Activated T-helper 17 cell treated with anti-CD3 and anti-CD28 coated beads, Interleukin-2, amount 50 U/mL, for 72 hours (primary cell): ENCODE measurements at places on chromosomes 5 and 9.

GRCh38 chr9:97905228-97905627 is 17.1 kb downstream of the TRMO start:
- ATAC-seq = peak; percentile 65

DNA sequence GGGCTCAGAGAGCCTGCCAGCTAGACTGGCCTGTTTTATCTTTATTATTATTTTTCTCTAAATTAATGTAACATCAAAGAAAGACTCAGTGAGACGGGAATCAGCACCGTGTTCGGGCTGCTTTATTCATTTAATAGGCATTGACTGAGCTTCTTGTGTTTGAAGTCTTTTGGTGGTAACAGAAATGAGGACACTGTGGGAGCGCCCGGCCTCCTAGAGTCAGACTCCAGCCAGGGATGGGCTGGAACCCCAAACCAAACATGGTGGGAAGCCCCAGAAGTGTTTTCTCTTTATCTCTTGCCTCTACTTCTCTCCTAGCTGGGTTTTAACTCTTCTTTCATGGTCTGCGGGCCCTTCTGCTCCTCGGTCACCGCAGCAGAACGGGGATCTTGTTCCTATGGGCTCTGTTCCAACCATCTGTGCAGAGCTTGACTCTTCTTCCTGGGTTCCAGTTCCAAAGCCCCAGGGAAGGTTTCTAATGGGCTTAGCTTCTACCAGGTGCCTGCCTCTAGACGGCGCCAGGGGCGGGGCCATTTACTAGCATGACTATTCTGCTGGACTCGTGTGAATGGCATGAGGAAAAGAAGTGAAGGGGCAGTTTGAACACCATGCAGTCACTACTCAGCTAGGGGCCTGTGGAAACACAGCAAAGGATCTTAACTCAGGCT is 123.8 kb downstream of the FGF18 start:
- ATAC-seq = no peak

DNA sequence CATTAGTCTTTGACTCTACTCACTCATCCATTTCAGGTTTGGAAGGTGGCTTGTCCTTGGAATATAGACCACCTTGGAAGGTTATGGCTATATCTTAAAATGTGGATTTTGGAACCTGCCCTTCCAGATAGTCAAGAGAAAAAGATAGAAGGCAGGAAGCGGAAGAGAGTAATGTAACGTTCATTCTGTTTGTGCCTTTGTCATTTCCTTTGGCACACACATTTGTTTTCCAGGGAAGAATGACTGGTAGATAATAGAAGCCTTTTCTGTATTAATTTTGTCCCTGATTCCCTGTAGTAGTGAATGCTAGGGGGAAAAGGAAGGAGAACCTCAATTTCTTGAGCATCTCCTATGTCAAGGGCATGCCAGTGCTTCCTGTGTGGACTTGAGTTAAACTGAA is 54.7 kb downstream of the PPIC start:
- no peak for ATAC-seq

- ATAC-seq = no peak
These were observed 10.4 kb upstream of the APTX start for GRCh38 chr9:33011831-33012230.

- ATAC-seq = no peak
These were observed 150.7 kb downstream of the ICE1 start for GRCh38 chr5:5572976-5573797.

- ATAC-seq = peak; percentile 34
These were observed 46.2 kb downstream of the GALNT10 start for GRCh38 chr5:154236536-154237375.

- ATAC-seq = no peak
These were observed 607.5 kb upstream of the SEMA6A start for GRCh38 chr5:117182104-117182503.

DNA sequence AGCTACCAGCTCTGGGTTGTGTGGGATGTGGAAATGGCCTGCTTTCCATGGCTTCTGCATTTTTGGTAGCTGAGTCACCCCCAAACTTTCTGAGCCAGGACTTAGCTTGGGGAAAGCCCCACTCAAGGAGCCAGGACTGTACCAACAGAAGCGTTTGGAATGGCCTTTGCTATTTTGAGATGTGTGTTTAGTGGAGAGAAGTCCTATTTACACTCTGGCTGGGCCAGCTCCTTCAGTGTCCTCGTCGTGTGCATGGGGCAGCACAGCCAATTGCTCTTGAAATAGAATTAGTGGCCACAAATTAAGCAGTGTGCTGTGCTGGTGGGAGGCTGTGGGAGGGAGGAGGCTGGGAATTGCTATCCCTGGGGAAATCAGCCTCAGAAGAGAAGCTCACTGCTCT is 51.6 kb downstream of the ENTREP1 start:
- no peak for ATAC-seq

- no peak for ATAC-seq
These were observed 32.0 kb upstream of the EXOC3 start for GRCh38 chr5:410911-411517.

DNA sequence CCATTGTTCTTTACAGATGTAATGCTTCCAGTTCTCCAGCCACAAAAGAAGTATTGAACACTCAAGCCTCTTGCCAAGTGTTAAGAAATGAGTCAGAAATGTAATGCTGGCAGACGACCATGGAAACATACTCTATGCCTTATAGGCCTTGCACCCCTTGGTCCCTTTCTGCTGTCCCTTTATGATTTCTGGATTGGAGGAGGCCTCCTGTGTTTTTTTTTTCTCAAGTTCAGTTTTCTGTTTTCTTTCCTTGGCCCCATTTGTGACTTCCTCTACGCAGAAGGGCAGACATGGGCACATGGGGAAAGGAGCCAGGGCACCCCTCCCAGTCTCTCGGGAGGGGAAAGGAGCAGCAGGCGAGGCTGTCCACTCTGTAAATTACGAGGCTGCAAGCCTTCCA is 53.4 kb downstream of the SNX18 start:
- no peak for ATAC-seq

DNA sequence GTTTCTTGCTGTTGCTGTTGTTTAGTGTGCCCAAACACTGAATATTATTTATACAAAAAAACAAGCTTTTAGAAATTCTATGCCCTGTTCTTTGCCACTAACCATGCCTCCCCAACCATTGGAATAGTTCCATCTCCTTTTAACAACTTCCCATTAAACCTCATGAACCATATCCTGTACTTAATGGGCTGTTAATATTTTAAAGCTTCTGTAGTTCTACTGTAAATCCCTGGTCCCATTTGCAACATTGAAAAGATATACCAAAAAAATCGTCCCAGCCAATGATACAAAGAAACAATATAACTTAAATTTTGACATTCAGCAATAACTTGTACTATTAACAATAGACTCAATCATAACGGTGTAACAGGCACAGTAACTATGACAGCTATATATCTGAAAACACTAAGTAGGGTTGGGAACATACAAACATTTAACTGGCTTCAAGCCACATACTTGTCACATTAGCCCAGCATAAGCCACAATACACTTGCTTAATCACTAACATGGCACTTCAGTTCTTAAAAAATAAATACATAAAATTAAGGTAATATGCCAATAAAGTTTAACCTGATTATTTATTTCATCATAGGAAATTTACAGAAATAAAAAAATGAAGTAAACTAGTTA is 86.1 kb downstream of the ADAMTS6 start:
- ATAC-seq = no peak

DNA sequence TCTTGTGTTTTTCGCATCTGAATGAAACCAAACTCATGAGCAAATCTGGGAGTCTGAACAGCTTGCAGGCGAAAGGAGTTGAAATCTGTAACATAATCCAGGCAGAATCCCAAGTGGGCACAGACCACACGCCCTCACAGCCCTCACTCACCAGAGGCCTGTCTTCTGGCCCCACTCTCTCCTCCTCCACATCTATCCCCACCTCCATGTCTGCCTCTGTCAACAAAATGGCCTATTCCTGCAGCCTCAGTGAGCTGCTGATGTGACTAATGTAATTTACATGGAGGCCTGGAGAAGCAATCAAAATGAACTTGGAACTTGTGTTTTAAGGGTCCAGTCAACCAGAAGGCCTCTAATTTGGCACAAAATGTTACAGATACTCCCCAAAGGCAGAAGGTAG is 136.6 kb downstream of the GNA14 start:
- no peak for ATAC-seq

- no peak for ATAC-seq
These were observed 51.1 kb upstream of the CTNND2 start for GRCh38 chr5:11955331-11955730.

DNA sequence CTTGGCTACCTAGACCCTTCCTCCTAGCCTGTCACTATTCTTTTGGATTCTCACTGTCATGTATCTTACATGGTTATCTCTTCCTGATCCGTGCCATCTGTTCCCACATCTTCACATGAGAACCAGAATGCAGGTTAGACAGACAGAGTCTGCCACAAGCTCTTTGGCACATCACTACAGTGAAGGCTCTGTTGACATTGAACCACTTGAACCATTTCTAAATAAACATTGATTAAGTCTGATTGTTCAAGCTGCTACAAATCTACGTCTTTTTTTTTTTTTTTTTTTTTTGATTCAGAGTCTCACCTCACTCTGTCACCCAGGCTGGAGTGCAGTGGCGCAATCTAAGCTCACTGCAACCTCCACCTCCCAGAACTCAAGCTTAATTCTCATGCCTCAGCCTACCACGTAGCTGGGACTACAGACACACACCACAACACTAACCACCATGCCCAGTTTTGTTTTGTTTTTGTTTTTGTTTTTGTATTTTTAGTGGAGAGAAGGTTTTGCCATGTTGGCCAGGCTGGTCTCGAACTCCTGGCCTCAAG is 85.1 kb upstream of the LRRTM2 start:
- ATAC-seq = no peak

DNA sequence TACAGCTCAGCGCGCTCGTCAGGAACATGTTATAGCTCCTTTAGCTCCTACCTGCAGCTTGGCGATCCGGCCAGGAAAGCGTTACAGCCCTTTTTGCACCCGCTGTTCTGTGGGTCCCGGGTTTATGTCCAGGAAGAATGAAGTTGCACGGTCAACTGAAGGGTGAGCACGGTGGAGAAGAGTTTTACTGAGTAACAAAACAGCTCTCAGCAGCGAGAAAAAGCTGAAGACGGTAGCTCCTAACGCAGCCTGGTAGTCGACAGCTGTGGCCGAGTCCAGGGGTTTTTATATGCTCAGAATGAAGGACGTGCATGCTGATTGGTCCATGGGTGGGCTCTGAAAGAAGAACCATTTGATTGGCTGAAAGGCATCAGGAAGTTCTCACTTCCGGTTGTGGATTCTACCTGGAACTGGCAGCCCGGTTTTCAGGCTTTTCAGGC is 1830.1 kb upstream of the NUDT12 start:
- no peak for ATAC-seq

DNA sequence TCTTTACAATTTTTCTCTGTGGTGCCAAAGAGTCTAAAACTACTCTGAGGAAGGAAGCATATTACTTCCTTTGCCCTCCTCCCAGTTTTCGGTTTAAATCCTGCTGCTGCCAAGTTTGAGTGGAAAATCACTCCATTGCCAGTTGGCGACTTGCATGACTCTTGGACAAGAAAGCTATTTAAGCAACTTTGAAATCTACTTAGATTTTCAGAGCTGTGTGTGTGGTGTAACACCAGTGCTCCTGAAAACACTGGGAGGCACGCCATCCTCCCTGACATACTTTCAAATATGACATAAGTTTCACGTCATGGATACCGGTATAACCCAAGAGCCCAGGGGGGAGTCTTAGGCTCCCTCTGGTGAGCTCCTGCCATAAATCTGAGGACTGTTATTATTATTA is 83.5 kb upstream of the RIOK2 start:
- no peak for ATAC-seq

GRCh38 chr9:68760674-68761333 is 55.8 kb downstream of the PIP5K1B start:
- ATAC-seq = no peak

GRCh38 chr5:150659360-150660107 is 1.5 kb upstream of the MYOZ3 start:
- no peak for ATAC-seq
